ENCODE measurements at places on chromosomes 7 and 10.

GRCh38 chr7:154984601-154985188, 18.2 kb downstream of the PAXIP1 start:
- no peak for DNase-seq

GRCh38 chr7:157937406-157937805, 600.6 kb downstream of the DNAJB6 start:
- DNase-seq = no peak

DNA sequence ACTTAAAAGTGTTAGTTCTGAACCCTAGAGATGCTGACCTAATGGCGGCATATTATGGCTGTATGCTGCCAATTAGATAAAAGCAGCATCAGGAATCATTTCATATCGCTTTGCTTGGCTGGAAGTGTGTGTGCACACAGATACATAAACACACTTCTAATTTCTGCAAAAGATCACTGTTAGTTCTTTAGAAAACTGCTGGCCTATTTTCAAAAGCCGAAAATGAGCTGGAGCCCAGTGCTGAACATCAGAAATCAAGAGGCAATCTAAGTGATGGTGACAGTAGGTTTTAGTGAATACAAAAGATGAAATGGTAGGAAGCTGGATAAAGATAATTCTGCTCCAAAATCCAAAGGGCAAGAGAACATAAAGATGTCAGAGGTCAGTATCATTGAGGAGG, 745.8 kb upstream of the LRRTM3 start:
- DNase-seq = no peak

GRCh38 chr7:70776627-70777101, 355.3 kb upstream of the GALNT17 start:
- DNase-seq = no peak

DNA sequence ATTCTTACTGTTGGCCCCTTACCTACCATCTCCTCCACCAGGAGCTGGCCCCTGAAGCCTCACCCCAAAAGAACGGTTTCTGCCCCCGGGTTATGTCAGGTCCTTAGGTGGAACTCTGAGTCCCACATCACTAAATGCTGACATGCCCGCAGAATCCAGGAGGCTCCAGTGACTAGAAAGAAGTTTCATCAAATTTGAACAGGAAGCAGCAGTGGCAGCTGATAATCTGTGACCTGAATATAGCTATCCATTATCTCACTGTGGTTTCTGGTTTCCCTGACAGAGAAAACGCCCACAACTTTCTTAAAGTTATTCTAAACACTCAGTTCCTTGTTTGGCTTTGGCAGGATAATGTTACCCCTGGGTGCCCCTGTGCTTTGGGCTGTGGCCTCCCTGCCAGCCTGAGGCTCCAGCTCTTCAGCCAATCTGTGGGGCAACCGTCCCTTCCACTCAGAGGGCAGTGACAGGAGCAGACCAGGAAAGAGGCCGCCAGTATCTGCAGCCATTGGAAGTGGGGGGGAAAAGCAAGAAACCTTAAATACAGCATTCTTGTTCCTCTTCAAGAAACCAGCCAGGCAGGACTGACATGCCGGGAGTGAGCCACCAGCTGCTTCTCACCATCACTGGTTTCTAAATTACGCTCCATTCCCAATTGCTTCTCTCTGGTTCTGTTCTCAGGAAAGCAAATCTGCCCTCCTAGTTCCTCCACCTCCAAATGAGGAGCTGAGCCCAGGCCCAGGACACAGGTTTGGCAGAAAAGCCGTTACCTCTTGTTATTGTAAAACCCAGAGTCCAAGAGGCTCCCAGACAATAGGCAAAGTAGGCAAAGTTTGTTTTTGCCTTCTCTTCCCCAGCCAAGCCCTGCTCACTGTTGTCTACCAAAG, 41.2 kb upstream of the VCL start:
- DNase-seq = no peak

DNA sequence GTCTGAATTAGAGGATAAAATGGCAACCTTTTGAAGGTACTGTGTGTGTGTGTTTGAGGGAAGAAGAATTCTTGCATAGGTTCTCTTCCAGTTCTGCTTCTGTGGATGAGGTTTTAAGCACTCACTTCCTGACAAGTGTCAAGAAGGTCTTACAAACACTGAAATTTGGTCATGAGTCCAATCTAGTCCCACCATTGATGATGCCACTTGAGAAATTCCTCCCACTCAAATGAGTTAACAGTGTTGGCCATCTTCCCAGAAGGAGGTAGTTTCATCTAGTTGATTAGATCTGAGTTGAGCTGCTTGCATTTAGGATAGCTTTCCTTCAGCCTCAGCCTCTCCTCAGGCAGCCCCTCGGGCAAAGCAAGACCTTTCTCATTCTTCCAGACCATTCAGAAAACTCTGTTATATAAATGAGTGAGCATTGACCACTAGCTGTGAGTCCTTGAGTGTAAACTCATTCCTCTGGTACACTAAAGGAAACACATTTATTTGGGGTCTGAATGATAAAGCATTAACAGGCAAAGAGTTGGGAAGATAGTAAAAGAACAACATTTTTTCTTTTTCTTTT, 189.5 kb downstream of the TRIL start:
- peak; percentile 11 for DNase-seq

DNA sequence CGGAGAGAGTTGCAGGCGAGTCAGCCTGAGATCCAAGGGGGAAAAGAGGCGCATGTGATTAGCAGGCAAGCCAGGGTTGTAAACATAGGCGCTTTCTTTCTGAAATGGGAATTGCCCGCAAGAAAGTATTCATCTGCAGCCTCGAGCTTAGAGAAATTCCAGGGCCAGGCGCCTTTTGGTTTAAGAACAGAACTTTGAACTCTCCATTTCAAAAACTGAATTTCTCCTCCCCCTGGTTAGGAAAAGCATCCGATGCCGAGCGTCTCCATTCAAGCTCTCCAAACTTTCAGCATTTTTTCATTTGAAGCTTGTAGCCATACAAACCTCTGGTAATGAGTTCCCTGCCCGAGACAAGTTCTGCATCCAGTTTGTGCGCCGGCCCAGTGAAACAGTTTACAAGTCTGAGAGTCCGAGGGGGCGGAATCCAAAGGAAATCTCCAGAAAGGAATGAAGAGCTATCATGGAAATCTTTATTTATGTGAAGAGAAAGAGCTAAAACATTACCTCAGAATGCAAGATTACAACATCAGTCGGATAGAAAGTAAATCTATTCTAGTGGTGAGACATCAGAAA, 69.9 kb downstream of the FAM204A start:
- DNase-seq = peak; percentile 10

GRCh38 chr7:102874966-102875365, 37.8 kb upstream of the LRRC17 start:
- DNase-seq = no peak

DNA sequence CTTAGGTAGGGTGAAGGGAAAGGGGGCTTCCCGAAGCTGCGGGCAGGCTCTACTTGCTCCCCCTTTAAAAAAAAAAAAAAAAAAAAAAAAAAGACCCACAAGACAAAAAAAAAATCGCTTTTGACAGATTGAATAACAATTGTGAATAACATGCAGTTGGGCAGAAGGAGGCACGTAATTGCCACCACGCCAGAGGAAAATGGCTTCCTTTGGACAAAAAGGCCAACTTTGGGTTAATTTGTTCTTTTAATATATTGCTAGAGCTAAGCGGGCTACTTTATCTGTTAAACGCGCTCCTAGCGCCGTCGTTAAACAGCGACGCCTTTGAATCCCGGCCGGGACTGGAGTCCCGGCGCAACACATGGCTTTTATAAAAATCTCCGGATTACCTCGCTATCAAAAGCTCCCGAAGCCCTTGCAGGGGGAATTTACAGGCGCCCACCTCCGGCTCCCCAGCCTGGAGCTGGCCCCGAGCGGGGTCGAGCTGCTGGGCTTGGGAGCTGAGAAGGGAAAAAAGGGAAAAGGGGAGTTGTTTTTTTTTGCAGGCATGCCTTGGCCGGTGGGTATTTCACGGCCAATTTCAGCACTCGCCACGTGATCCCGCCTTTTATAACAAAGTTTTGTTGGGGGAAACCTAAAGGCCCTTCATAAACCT, 1.2 kb downstream of the HOXA11 start:
- DNase-seq = no peak

DNA sequence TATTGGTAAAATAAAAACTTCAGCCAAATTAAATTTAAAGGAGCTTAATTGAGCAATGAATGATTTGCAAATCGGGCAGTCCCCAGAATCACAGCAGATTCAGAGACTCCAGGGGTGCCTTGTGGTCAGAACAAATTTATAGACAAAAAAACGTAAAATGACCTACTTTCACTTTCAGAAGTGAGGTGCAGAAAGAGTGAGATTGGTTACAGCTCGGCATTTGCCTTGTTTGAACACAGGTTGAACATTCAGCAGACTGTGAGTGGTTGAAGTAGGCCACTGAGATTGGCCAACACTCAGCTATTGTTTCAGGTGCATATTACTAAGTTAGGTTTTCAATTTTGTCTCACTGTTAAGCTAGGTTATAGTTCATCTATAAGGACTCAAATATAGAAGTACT, 153.4 kb downstream of the BICC1 start:
- DNase-seq = no peak

All from AG09319 (cell line).